Stimulated activated CD4-positive, alpha-beta T cell treated with anti-CD3 and anti-CD28 coated beads, Interleukin-2, amount 100 ng/mL, for 24 hours (primary cell): ENCODE measurements at places on chromosomes 12 and 14.
A peak's percentile ranks its signal among the peaks of the same experiment; 100 is the strongest.

DNA sequence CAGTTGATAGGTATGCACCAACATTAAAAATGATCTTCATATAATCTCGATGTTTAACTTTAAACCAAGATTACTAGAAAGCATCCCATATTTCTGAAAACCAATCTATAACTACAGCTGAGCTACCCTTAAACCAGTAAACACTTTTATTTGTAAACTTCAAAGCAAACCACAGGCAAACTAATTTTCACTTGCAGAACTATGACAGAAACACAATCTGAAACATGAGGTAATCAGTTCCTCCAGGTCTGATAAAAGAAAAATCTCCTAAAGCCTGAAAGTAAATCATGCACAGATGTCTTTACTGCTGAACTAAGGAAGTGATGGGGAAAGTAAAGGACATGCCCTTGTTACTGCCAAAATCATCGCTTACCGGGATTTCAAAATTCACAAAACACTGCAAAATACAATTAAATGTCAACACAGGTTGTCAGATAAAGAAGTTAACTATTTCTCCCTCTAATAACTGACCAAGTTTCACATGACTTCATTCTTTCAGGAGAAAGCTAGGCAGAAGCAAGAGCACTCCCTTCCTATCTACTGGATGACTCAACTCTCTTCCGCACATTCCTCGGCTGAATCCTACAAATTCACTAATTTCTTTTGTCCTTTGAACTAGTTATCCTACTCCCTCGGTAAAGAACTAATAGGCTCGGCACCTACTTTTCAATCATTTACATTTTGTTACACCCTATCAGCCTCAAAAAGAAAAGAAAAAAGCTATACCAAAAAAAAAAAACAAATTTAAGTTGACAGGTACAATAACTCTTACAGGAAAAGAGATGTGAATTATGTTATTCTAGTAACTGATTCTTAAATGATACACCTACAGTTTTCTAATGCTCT, 1.4 kb downstream of the EEA1 start:
- DNase-seq: no peak

DNA sequence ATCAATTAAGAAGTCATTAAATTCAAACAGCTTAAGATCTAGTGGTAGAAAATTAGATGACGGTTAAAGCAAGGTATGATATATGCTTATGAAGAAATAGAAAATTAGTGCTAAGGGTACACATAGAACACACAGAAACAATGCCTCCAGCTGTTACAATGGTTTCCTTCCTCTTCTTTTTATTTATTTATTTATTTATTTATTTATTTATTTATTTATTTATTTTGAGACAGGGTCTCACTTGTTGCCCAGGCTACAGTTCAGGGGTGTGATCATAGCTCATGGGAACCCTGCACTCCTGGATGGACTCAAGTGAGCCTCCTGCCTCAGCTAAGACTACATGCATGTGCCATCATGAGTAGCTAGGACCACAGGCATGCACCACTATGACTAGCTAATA, 34.9 kb upstream of the PTPRR start:
- no peak for DNase-seq

DNA sequence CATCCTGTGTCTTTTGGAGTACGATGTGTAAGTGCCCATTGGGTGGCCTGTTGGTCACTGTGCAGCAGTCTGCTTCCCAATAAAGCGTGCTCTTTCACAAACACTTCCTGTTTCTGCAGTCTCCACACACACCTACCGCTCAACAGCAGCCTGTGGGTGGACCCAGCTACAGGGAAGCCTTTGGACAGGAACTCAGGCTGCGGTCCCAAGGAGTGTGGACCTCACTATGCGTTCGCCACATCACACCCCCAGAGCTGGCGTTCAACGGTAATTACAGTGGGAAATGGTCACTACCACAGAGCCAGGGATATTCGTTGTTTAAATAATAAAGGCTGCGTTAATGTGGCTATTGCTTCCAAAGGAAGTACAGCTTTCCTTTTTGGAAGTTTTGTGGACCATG, 16.2 kb downstream of the PSMC1 start:
- DNase-seq: no peak

- no peak for DNase-seq
These were observed 29.8 kb downstream of the DIO3 start for GRCh38 chr14:101591121-101591520.

DNA sequence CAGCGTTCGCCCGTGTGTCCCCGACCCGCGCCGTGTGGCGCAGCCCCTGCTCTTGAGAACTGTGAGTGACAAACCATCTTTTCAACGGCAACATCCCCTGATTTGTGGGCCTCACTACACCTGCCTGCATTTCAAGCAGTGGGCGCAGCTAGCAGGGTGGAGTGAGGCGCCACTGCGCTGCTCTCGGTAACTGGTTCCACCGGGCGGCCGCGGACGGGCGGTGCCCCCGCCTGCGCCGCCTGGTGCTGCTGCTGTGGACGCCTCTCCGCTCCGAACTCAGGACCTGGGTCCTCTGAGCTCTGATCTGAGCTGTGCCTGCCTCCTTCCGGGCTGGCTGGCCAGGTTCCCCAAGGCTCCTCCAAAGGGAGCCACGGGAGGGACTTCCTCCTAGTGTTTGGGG, 5.9 kb upstream of the DEGS2 start:
- no peak for DNase-seq

DNA sequence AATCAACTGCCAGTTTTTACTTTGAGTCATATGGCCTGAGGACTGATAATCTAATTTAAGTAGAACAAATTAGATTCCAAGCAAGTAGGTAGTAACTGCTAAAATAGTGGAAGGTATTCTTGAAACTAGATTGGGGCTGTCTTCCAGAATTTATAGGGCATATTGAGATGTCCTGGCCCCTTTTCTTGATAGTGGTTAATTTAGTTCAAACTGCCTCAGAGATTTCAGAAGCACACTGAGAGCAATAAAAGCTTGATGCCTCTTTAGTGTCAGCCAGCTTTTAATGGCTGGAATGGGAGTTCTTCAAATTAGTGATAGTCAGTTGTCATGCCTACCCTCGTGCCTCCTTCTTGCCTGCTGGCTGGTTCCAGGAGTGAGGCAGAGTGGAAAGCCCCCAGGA, 120.5 kb downstream of the AKAP6 start:
- no peak for DNase-seq

DNA sequence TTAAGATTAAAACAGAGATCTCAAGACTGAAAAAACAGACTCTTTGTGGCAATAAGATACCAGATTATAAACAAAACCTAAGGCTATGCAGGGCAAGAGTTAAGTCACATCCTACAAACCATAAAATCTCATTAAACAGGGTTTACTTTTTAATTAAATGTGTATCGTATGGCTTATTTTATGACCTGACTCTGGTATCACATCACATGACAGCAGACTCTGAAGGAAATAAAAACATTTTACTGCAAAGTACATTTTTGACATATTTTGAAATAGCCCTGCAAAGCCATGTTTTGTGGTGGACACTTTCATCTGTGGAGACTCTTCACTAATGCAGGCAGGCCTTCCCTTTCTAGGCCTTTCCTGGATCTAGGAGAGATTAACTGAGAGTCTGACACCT, 327.6 kb upstream of the CLEC14A start:
- DNase-seq: no peak

DNA sequence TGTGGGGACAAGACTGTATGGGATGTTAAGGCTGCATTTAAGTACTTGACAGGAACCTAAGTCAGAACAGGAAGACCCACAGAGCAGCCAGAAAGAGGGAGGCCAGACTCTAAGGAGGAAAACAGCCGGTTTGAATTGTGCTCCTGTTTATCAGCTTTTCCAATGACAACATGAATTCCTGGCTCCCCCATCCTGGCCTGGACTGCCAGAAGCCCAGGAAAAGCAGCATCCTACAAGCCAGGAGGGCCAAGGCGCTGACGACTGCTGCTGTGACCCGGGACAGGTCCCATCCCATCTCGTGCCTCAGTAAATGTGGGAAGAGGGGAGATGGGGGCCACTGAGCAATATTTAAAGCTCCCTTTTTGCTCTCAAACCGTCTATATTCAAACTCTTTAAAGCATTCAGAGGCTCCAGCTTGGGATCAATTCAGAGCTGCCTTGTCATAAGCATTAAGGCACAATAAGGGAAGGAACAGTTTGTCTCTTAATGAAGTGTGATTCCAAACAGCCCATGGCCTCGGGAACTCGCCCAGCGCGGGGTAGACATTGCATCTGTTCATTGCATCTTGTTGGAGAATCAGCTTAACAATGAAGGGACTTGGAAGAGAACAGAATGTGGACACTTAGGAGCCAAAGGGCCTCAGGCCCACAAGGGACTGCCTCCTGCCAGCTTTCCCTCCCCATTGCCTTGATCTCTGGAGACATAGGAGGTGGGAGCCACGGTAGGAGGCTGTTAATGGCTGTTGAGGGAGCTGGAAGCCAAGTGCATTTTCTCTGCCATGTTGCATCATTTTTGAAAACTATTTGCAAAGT, 49.6 kb downstream of the CMKLR1 start:
- no peak for DNase-seq

GRCh38 chr12:129862561-129863175, 41.2 kb downstream of the TMEM132D start:
- DNase-seq: no peak

GRCh38 chr12:111841236-111841749, 735 bp upstream of the MAPKAPK5 start:
- peak; percentile 5 for DNase-seq

- DNase-seq: no peak
These were observed 5.5 kb downstream of the SLC25A47 start for GRCh38 chr14:100328495-100329163.

DNA sequence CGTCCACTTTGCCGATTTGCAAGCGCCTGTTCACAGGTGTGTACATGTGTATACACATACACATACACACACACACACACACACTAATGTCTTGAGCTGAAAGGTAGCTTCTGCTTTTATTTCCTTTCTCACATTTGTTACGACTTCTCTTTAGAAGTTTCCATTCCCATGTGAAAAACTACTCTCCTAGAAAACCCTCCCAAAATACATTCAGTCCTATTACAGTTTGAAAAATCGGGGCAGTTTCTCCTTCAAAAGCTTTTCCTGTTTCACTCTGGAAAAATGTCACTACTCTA, 3.9 kb downstream of the BLTP3B start:
- no peak for DNase-seq

DNA sequence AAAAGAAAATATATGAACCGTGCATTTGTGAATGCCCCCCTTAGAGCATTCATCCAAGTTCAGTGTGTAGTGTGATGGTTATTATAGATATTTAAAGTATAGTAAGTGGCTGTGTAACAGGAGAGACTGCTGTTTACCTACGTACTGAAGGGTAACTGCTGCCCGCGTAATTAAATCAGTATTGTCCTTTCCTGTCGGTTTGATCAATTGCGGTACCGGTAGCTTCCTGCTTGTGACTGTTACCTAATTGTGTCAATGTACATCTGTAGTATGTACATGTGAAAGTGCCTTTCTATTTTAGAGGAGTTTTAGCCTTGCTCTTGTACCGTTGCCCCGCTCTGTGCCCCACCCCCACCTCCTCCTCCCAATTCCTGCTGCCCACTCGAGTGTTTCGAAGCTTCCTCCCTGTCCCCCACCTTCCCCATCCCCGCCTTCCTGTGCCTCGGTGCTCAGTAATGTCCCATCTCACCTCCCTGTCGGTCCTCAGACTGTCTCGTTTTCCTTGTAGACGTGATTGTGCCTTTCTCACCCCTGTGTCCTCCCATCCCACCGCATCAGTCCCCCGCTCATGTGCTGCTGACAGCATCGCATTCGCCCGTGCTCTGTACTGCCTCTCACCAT, 75.0 kb downstream of the KICS2 start:
- no peak for DNase-seq

DNA sequence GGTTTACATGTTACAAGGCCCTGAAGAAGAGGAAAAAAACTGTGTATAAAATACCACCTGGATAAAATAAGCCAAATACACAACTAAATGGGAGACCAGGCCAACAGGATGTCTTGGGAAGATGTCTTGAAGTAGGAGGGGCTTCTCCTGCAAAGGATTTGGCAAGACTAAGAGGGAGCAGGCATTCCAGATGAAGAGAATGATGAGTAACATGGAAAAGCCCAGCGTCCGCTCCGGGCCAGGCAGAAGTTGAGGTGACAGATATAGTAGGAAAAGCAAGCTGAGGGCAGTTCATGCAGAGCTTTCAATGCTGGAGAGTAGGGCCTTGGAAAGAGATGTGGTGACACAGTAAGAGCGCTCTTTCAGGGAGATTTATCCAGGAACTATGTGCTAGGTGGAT, 16.1 kb upstream of the EIF4B start:
- DNase-seq: no peak

GRCh38 chr14:101004954-101005353, 101.4 kb upstream of the RTL1 start:
- no peak for DNase-seq

GRCh38 chr12:61798778-61799177, 461.4 kb upstream of the USP15 start:
- DNase-seq: no peak

- DNase-seq: no peak
These were observed 91.0 kb upstream of the FOXN3 start for GRCh38 chr14:89507926-89508460.

GRCh38 chr14:90460136-90460535, 63.3 kb downstream of the CALM1 start:
- no peak for DNase-seq

DNA sequence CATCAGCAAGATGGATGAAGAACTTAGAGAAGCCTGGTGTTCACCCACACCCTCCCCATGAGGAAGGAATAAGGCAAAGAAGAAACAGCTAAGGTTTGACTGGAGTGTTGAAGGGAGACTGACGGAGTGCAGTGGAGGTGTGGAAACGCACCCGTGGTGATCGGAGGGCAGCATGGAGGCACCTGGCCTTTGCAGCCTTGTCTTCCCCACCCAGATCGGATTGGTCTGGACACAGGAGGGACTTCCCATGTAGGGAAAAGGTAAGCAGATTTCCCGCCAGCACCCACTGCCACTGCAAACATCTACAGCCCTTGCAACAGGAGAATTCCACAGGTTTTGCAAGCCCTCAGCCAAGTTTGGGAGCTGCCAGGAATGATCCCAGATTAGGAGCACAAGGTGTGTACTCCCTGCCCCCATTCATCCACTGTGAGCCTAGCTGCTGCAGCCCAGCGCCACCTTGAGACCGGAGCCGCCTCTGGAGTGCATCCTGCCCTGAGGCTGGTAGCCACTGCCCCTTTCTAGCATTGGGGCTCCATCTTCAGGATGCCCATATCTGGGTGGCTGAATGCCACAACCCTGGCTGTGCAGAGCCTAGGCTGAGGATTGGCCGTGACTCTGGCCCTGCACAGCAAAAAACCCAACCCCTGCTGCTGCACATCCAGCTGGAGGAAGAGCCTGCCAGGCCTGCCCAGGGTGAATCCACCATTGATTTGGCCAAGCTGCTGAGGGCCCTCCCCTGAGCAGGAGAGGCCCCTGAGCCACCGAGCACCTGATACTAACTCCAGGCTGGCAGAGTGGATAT, 411.1 kb downstream of the TMEM121 start:
- DNase-seq: no peak

GRCh38 chr12:76586764-76587395, 27.3 kb upstream of the OSBPL8 start:
- peak; percentile 8 for DNase-seq

GRCh38 chr14:66884149-66884548, 305.1 kb upstream of the GARIN2 start:
- no peak for DNase-seq

DNA sequence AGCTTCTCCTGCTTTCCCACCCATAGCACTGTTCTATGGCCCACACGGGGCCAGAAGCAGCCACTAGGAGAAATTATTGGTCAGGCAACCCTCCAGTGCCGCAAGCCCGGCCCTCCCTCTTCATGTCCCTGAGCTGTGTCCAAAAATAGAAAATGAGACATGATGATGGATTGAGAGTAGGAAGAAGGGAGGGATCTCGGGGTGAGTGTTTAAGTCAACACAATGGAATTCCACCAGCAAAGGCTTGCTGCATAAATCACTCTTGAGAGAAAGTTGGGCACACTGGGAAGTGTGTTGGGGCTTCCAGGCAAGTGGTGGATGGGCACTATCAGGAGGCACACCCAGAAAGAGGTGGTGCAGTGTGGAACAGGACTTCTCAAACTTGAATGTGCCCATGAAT, 94.2 kb downstream of the LLPH start:
- no peak for DNase-seq
